Tongue (tissue), 3 donors: ENCODE measurements at places on chromosomes 3 and 15. TPM values are rescaled to one million over a fixed set of nuclear protein-coding genes. Genes with fewer than 3 reads are reported as not detected.
A peak's percentile ranks its signal among the peaks of the same experiment; 100 is the strongest.

SEMA7A gene
- 5.8 TPM for total RNA-seq

GPR87 gene
- 2.3 TPM for total RNA-seq

ARHGAP31 gene
- total RNA-seq: 16.4 TPM

DGKG gene
- total RNA-seq: 2.2 TPM

THAP10 gene
- 2.7 TPM for total RNA-seq

KLHDC8B gene
- total RNA-seq: 73.4 TPM

ADCY5 gene
- 11.1 TPM for total RNA-seq

ESYT3 gene
- 5.8 TPM for total RNA-seq

TMEM207 gene
- not detected for total RNA-seq

ANKUB1 gene
- total RNA-seq: not detected

TMEM89 gene
- total RNA-seq: not detected

GRCh38 chr3:189625071-189625470, 6.1 kb upstream of the TP63 start:
- no peak for DNase-seq

DNA sequence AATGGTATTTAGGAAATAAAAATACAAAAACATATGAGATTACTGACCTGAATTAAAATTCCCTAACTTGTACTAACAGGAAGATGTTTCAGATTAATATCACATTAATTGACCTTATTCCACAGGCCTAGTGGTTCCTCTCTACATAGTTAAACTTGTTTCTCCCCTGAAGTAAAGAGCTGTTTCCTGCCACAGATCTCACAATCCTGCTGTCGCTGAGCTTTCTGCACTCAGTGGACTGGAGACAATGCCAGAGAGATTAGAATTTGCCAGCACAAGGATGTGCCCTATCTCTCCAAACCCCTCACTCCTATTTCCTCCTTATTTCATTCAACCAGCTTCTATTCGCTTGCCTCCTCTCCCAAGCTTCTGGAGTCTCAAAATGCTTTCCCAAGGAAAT, 130.6 kb downstream of the CTNNB1 start:
- no peak for DNase-seq

DNA sequence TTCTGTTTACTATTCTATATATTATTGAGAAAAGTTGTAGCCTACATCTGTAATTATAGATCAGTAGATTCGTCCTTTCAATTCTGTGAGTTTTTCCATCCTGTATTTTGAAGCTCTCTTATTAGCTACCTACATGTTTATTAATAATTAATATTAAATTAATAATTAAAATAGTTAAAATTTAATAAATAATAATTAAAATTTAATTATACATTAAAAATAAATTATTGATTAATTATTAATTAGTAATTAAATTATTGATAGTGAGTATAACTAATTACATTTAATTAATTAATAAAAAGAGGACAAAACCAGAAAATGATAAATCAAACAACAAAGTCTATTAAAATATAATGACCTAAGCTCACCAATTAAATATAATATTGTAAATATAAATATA, 606.6 kb upstream of the ROBO1 start:
- DNase-seq: no peak

GRCh38 chr3:128491941-128492670, 895 bp downstream of the GATA2 start:
- peak; percentile 29 for DNase-seq

- no peak for DNase-seq
Observed at GRCh38 chr15:59567324-59567723, 44.3 kb upstream of the GCNT3 start.

- peak; percentile 23 for DNase-seq
Observed at GRCh38 chr3:196537319-196537984, 22.3 kb upstream of the SMCO1 start.

GRCh38 chr3:156488767-156489166, 66.2 kb downstream of the SSR3 start:
- no peak for DNase-seq

DNA sequence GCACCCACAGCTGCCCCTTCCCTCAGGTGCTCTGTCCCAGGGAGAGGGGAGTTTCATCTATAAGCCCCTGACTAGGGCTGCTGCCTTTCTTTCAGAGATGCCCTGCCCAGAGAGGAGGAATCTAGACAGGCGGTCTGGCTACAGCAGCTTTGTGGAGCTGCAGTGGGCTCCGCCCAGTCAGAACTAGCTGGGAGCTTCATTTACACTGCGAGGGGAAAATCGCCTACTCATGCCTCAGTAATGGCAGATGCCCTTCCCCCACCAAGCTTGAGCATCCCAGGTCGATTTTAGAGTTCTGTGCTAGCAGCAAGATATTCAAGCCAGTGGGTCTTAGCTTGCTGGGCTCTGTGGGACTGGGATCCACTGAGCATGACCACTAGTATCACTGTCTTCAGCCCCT, 181.2 kb upstream of the RARB start:
- DNase-seq: no peak

GRCh38 chr3:186152889-186153292, 44.0 kb upstream of the ETV5 start:
- DNase-seq: no peak

- DNase-seq: peak; percentile 15
Observed at GRCh38 chr15:71167445-71168165, 52.3 kb downstream of the THSD4 start.
